ENCODE measurements at places on chromosomes 1 and 21. TPM values are rescaled to one million over a fixed set of nuclear protein-coding genes. Genes with fewer than 3 reads are reported as not detected.

The ATP1A2 gene
- total RNA-seq, result not detected

The CFHR1 gene
- total RNA-seq, result not detected

The LRRC38 gene
- total RNA-seq, result not detected

The PIGC gene
- 18.4 TPM for total RNA-seq

The APH1A gene
- 122 TPM for total RNA-seq

The ADAMTS5 gene
- total RNA-seq, result not detected

The CYP4Z1 gene
- not detected for total RNA-seq

The ADAM30 gene
- total RNA-seq, result not detected

The LCE1B gene
- total RNA-seq, result not detected

The CFHR5 gene
- total RNA-seq, result not detected

The KLHL17 gene
- total RNA-seq, result 23.3 TPM

- no peak for DNase-seq
Observed at GRCh38 chr1:214220891-214221290, 60.1 kb upstream of the SMYD2 start.

GRCh38 chr21:37365517-37366481 is 774 bp upstream of the DYRK1A start:
- peak; percentile 74 for DNase-seq

DNA sequence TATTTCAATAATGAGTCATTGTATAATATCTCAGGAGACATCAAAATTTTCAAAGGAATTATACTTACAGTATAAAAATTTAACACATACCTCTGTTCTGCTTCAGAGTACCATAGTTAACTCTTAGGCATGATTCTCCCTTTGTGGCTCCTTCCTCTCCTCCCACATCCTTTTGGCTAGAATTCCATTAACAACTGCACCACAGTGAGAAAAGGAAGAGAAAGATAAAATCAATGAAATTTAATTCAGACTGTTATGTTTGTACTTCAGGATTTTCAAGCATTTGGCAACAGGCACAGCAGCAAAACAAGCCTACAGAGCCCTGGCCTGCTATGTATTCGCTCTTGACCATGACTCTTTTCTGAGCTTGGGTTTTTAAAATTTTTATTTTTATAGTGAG is 57.2 kb upstream of the SGIP1 start:
- DNase-seq, result no peak

GRCh38 chr1:99768524-99769245 is 2.2 kb upstream of the FRRS1 start:
- no peak for DNase-seq

DNA sequence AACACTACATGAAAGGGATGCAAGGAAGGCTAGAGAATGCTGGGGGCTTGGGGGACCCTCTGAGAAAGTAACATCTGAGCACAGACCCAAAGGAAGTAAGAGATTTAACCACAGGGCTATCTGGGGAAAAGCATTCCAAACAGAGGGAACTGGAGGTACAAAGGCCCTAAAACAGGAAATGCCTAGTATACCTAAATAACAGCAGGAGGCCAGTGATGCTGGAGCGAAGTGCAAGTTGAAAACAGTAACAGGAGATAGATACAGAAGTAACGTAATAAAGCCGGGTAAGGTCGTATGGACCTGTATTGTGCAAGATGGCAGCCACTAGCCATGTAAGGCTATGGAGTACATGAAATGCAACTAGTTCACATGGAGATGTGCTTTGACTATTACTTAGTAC is 52.1 kb downstream of the CD34 start:
- DNase-seq, result no peak

DNA sequence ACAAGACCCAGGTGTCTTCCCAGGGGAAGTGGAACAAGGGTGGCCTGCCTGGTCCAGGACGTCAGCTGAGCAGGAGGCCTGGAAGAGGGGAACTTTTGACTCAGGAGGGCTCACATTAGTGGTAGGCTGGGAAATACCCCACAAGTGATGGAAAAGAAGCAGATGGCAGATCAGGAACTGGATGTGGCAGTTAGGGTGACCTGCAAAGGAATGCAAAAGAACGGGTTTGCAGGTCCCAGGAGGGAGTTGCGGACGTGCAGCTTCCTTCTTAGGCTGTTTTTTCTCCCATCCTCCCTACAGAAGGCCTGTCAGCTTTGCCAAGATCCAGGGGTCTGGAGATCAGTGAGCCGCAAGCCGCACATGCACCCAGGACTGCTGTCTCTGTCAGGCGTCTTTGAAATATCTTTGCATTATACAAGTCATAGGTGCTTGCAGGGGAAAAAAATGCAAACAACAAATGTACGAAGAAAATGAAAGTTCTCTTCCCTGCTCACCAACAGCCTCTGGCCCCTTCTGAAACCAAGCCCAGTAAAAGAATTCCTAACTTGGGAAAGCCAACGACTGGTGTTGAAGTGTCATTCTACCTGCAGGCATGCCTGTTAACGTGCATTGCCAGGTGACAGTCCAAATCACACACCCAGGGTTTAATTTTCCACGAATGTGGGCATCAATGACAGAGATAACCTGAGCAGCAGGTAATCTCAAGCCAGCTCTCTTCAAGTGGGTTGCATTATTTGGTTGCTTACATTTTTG is 34.4 kb downstream of the NENF start:
- no peak for DNase-seq

- DNase-seq, result no peak
Observed at GRCh38 chr1:236774926-236775325, 20.2 kb upstream of the MTR start.

- DNase-seq, result no peak
Observed at GRCh38 chr1:113439277-113439670, 49.0 kb downstream of the MAGI3 start.

DNA sequence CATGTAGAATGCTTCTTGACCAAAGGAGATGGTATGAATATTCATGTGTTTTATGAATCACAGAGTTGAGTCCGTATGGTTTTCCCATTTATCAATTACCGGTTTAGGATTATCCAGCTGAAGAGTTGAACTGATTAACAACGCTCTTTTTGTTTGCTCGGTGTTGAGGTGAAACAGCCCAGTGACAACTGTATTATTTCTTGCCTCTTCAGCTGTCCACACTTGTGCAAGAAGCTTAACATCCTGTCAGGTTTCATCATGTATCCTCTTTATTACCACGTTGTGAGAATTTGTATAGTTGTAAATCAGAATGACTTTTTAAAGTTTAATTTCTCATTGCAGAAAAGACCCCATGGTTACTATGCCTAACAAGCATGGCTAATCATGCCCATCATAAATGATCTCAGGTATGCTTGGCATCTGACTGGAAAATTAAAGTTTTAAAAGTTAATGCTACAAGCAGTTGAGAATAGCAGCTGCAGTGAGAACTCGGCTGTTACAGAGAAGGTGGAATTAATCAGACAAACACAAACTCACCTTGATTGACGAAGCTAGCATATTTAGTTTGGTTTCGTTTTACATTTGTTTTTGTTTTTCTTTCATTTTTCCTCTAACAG is 563.2 kb upstream of the ADGRL2 start:
- no peak for DNase-seq

DNA sequence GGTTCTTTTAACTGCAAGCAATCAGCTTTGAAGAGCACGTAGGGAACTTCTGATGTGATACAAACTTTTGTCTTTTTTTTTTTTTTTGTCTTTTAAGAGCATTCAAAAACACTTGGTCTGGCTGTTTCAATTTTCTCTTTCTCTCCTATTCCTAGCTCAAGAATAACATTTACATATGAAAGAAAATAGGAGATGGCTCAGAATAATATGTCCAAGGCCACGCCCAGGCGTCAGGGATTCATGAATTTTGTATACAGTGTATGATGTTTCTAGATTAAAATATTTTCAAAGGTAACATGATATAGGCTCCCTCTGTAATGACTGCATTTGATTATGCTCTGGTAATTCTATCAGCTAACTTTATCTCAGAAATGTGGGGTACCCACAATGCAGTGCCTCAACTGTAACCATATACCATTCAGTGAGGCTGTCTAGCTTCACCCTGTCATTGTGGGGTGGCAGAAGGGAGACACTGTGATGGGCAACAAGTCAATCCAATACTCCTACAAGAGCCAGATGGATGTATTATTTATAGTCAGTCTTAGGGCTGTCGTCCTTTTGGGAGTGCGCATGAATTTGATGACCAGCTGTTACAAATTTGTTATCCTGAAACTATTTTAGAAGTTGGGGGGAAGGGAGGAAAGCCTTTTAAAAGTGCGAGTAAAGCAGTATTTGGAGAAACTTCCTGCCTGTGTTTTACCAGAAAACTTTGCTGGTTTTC is 1.5 kb upstream of the AKNAD1 start:
- no peak for DNase-seq

GRCh38 chr1:244296447-244296846 is 155.3 kb downstream of the ADSS2 start:
- DNase-seq, result no peak

GRCh38 chr1:3420218-3420951 is 34.1 kb upstream of the ARHGEF16 start:
- DNase-seq, result no peak

GRCh38 chr1:22457345-22457744 is 5.7 kb downstream of the ZBTB40 start:
- no peak for DNase-seq

- DNase-seq, result no peak
Observed at GRCh38 chr1:76928522-76928921, 61.2 kb downstream of the ST6GALNAC5 start.

GRCh38 chr1:157113106-157113505 is 13.5 kb upstream of the ETV3L start:
- no peak for DNase-seq

GRCh38 chr1:77825131-77825709 is 45.8 kb downstream of the MIGA1 start:
- DNase-seq, result peak; percentile 88

DNA sequence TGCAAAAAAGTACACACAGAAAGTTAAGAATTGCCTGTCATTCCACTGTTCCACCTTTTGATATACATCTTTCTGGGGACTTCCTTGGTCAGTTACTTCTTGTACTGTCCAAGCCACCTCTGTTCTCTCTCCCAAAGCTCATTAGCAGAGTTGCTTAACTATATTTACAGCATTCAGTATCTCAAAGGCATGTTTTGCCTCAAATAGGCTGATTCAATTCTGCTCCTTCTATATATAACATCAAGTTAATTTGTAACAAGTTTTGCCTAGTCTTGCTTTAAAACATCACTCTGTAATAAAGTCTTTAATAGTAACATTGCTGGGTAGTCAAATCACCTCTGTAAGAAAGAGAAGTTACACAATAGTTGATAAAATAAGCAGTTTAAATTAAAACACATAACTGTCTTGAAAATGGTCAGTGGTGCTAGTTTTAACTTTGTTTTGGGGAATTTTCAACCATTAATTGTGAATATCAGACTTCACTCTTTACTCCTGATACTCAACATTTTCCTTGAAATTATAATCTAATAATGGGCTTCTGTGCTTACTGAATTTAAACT is 35.7 kb downstream of the EDARADD start:
- DNase-seq, result no peak

DNA sequence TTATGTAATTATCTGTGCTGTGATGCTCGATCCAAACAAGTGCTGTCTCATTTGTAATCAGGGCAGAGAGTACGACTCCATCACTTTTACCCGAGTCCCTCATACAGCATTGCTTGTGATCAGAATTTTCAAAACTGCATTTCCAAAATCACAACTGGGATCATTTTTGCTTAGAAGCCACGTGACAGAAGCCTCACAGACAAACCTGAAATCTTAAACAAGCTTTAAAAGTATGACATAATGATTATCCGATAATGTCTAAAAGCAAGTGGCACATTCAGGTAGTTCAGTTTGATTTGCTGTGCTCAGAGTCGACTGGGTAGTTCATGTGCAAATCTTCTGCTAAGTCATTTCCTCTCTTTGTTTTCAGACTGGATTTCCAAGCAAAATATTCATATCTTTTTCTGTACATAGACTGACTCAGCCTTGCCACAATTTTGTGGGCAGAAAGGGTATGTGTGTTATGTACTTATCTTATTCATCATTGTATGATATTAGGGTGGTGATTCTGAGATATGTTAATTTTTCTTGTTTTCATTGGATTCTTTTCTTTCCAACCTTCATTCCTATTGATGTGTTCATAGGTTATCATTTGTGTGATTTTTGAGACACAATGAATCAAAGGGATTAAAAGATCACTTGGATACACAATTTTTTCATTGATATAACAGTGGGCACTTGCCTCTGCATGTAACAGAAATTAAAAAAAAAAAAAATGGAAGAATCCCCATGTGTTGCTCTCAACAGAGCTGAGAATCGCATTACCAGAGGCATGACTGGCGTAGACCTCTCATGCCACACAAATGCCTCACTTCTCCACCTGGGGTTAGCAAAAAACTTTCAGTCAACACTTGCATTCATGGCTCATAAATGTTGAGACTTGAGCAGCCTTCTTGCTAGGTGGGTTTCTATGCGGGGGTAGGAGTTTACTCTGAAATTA is 355.7 kb downstream of the LTN1 start:
- no peak for DNase-seq

DNA sequence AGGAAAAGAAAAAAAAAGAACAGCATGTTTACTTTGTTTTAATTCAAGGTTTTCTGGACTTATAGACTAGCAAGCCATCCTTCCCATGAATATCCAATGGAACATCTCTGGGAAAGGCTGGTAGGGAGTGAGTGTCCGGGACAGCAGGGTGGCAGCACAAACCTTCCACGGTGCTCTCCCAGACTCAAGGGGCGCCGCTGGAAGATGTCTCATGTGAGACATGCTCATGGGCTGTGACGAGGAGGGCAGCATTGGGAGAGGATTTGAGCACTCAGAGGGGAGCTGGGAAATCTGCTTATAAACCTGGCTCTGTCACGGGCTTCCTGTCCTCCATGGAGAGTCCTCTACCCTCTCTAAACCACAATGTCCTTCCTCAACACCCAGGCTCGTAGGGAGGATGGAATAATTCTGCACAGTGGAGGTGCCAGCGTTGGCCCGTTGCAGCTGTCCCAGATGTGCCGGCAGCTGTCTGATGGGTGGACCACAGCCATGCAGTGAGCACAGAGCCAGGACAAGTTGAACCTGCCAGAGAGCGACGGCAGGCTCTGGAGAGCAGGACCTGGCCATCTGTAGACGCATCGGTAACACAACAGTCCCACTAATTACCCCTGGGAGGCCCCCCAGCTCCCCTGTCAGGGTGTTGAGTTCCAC is 100.1 kb upstream of the IGSF21 start:
- no peak for DNase-seq

- no peak for DNase-seq
Observed at GRCh38 chr1:116491700-116492357, 79.0 kb downstream of the CD58 start.

- no peak for DNase-seq
Observed at GRCh38 chr21:25898671-25899070, 163.9 kb downstream of the GABPA start.

DNA sequence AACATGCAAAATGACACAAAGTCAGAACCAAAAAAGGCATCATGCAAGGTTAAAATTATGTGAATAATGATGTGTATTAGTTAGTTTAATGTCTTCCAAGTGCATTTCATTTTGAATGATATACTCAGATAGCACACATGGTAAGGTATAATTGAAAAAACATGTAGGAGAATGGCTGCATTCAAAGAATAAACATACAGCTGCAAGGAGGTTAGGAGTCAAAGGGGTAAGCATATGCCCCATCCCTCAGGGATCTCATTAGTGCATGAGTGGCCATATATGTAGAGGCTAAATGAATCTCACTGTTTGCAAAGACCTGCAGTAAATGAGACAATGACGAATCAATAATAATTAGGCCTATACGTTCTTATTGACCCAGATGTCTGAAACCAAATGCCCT is 179.7 kb upstream of the HOOK1 start:
- no peak for DNase-seq

Measured in OCI-LY7 (cell line).